T-helper 17 cell (primary cell): ENCODE measurements at places on chromosomes 1 and 21.

DNA sequence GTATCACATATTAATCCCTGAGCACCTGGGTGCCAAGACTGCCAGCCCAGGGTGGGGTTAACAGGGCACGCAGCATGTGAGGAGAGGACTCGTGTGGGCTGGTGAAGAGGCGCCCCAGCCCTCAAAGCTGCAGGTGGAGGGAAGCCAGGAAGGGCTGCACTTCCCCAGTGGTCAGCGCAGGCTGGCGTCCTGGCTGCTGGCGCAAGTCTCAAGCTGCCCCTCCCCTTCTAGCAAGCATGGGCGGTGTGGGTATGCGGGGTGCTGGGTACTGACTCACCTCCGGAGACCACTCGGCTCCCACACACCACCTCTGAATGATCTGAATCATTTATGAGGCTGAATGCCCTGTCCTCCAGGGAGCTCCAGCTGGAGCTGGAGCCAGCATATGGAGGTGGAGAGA is 44.0 kb downstream of the EIF2D start:
- no peak for DNase-seq

DNA sequence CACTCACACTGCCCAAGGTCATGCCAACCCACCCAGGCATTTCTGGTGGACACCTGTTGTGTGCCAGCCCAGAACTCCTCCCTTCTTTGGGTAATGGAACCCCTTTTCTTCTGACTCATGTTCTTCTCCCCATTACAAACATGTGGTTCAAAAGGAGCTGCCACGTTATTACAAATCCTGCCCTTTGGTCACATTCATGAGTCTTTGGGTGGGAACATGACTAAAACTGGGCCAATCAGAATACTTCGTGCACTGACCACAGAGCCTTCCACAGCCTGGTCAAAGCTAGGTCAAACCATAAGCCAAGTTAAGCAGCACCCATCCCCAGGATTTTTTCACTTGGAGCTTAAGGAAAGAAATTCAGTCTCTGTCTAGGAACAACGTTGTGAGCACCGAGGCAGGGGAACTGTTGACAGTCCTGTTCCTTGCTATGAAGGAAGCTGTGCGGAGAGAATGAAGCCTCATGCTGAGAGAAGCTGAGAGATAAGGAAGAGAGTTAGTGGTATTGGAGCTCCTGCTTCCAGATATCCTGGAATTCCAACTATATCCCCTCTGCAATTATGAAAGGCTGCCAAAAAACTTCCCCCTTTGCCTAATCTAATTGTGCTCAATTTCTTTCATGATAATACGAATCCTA is 46.8 kb upstream of the DIPK1A start:
- DNase-seq = no peak

DNA sequence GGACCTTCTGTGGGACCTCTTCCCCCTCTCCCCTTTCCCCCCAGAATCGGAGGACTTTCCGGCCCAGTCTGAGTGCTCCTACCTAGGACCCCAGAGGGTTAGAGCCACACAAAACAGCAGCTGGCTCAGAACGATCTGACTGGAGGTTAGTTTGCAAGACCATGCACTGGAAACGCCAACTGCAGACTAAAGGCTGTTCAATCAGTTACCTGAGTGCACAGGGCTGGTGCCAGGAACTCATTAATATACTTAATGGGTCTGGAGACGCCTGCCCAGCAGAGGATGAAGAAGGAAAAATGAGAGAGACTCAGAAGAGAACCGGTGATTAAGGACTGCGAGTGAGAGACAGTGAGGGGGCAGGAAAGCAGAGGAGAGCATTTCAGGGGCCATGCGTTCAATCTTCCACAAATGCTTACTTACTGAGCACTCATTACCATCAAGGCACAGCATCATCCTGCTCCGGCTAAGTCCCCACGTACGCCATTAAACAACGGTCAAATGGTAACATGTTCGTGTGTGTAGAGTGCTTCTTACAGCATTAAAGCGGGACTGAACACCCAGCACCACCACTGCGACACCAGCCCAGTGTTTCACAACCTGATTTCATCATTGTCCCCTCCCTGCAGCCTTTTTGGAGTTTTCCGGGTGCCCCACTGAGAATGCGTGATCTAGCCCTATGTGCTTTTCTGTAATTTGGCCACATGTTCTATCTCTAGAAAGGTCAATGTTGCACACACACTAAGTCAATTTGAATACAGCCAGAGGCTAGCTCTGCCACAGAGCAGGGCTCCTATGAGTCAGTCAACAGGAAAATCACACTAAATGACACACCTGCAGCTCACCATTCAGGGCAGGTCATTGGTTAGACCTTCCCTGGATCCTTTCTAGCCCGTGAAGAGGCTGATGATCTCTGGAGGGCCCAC is 7.6 kb downstream of the ENO1 start:
- no peak for DNase-seq

DNA sequence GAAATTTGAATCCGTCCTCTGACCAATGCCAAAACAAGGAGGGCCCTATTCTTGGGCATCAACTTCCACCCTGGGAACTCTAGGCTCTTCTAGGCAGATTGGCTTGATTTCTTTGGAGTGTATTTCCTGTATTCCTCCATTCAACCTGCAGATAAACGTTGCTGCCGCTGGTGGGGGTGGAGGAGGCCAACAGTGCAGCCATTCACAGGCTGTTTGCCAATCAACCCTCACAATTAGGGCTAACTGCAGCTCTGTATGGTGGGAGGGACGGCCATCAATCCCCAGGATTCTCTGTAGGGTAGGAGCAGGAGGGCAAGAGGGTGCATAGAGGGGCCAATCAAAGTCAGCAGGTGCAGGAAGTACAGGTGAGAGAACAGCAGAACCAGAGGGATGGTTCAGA is 273.1 kb upstream of the PROX1 start:
- no peak for DNase-seq

- no peak for DNase-seq
Observed at GRCh38 chr1:153613406-153613805, 469 bp upstream of the S100A16 start.

- DNase-seq = no peak
Observed at GRCh38 chr21:45164838-45165237, 90.5 kb downstream of the ADARB1 start.

DNA sequence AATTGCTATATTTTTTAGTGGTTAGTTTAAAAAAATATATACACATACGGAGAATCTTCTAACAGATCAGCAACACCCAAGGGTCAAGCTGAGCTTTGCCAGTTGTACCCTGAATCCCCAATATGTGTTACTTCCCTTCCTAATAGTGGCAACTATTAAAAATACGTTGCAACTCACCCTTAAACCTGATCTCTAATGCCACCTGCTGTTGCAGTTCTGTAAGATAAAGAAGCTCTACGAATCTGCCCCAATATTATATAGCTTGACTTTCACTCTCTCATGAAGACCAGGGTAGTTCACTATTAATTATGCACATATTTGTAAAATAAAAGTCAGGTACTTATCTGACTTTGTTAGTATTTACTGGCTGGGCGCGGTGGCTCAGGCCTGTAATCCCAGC is 58.4 kb downstream of the ASH1L start:
- no peak for DNase-seq

- no peak for DNase-seq
Observed at GRCh38 chr1:85612704-85613361, 32.3 kb downstream of the CCN1 start.

DNA sequence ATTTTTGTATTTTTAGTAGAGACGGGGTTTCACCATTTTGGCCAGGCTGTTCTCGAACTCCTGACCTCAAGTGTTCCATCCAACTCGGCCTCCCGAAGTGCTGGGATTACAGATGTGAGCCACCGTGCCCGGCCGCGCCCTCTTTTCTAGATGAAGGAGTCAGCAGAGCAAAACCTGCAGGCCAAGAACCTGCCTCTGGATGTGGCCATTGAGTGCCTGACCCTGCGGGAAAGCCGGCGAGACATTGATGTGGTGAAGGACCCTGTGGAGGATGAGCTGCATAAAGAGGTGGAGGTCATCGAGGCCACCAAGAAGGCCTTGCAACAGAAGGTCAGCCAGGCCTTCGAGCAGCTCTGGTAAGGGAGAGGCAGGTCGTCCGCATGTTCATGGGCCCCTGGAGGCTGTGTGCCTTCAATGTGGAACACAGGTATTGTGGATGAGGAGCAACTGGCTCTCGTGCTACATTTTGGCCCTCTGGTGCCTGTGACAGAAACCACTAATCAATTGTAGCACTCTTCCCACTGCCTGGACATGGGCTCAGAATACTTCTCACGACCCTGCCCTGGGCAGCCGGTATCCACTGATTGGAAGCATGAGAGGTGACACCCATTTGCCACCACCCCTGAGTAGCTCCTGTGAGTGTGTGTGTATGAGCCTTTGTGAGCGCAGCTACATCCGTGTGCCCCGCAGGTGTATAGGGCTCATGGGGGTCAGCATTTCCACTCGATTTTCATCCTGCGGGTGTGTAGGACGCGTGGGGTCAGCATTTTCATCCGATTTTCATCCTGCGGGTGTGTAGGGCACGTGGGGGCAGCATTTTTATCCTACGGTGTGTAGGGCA is 2.0 kb downstream of the TEKT2 start:
- DNase-seq = no peak

DNA sequence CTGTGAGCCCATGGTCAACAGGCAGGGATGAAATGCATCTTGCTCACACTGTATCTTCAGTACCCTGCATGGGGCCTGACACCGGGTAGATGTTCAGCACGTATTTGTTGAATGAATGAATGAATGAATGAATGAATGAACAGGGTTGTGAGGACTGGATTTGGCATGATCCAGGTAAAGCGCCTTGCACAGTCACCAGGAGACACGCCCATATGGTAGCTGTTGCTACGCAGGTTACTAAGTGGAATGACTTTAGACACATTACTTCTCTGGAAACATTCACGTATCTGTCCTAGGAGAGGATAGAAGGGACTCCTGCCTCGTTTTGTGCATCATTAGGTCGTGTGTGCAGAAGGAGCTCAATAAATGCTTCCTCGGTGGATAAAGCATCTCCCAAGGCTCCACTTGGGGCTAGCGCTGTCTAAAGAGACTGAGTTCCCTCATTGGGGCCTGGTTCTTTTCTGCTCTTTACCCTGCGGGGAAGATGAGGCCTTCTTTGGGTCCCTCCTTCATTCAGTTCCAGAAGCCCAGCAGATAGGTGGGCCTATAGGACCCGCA is 54.2 kb downstream of the NDUFS5 start:
- no peak for DNase-seq

DNA sequence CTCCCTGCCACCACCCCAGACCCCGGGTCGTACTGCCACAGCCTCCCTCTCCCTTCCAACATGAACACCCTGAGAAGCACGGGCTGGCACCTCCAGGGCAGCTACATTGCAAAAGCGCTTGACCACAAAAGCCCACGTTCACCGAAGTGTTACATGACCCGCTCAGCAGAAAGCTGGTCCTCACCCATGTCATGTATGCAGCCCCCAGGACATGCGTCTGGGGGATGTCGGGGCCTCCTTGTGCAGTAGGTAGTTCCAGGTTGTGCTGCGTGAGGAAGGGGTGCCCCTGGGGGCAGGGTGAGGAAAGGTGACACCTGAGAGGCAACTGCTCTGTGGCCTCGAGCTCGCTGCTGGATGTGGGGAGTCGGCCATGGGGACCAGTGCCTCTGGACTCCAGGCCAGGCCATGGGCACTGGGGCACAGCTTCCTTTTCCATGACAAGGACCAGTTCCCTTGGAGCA is 102.0 kb upstream of the C1orf174 start:
- DNase-seq = no peak

DNA sequence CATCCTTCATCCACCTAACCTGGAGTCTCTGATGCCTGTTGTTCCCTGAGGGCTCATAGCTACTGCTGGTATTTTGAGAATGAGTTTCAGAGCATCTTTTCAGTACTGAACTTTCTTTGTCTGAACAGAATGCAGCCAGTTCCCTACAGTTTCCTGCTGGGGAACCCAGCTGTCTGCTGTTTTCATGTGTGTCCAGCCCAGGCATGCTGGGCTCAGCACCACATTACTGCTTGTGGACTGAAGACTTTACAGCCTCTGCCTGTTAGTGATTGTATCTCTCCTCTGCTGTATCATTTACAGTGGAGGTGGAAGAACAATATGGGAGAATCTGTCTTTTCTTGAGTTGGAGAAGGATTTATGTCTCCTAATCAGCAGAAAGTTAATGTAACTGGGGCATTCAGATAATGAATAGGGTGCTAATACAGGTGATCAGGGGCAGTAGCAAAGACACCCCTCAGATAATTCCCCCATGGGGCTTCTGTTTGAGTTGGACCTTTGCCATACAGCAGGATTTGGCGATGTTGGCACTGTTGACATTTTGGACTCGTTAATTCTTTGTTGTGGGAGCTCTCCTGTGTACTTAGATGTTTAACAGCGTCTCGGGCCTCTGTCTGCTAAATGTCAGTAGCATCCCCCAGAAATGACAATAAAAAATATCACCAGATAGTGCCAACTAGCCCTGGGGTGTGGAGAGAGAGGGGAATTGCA is 207.7 kb downstream of the HHAT start:
- no peak for DNase-seq

GRCh38 chr21:34852448-34852847 is 183.7 kb downstream of the CLIC6 start:
- DNase-seq = no peak

- no peak for DNase-seq
Observed at GRCh38 chr1:201267481-201268229, 15.7 kb upstream of the PKP1 start.

DNA sequence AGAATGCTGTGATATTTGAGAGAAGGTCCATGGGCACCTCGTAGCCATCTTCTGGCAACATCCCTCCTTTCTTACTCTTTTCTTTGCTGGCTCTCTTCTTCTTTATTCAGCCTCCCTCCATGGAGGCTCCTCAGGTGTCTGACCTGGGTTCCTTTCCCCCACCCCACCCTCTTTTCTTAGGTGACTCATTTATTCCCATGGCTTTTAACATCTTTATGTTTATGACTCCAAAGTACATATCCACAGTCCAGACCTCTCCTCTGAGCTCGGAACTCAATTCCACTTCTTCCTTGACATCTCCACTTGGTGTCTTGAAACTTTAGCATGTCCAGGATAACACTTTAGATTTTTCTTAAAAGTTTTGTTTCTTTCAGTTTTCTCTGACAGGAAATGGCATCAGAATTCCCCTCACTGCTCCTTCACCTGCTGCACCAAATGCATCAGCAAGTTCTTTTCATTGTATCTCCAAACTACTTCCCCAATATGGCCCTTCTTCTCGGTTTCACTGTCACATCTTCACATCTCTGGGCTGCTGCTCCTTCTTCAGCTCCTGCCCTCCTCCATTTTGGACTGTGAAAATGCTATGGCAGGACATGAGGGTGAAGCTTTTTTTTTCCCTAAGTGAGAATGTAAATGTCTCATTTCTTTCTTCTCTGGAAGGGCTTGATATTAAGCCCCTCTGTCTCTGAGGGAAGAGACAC is 95.9 kb downstream of the GIPC2 start:
- DNase-seq = no peak

- no peak for DNase-seq
Observed at GRCh38 chr1:172918478-172918877, 132.3 kb downstream of the TNFSF18 start.
